ENCODE measurements at places on chromosomes 6 and 20.

DNA sequence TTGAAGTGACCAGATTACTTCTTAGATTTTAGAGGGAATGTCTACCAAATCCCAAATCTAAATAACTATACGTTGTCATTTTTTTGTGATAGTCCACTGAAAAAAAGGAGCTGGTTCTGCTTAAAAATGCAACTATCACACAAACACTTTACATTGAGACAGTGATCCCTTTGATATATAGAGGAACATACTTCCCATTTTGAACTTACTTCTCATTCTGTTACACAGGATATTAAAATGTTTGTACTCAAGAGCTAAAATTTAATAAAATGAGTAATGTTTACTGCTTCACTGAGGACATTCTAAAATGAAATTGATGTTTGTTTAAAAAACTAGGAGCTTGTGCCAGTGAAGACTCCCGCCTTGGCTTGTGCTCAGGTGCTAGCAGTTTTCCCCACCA is 174.1 kb downstream of the CARMIL1 start:
- H3K4me3 ChIP-seq = no peak overlapping the region
- H3K27me3 ChIP-seq = no peaks in the 10 kb centered on the region
- H3K27ac ChIP-seq = no peak overlapping the region

DNA sequence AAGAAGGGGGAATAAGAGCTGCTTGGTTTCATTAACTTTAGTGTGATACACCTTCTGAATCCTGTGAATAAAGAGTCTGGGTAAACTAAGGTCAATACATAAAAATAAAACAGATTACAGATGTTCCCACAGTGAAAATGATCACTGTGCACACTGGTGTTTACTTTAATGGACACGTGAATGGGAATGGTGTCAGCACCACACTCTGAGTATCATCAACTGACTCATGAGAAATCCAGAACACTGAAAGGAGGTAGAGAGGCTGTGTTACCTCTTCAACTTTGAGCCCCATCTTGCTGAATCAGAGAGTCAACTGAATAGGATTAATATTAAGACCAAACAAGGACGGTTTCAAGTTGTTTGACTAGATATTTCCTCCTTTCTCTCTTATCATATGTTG is 75.0 kb downstream of the ELOVL4 start:
- no peaks in the 10 kb centered on the region for H3K36me3 ChIP-seq
- no peak overlapping the region for H3K27ac ChIP-seq
- no peak overlapping the region for H3K4me3 ChIP-seq
- H3K27me3 ChIP-seq = no peaks in the 10 kb centered on the region

DNA sequence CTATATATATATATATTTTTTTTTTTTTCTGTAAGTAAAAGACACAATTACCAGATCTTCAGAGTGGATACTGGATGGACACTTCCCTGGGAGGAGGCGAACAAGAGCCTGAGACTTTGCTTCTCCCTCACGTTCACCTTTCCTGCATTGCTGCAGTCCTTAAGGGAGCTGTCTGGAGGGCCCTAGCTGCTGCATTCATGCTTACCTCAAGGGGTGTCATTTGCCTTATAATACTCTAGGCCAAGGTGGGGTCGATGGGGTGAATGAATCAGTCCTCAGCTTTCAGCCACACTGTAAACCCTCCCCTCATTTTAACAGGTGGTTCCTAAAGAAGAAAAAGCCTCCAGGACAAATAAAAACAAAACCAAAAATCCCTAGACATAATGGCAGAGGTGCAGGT is 34.8 kb upstream of the CD83 start:
- no peak overlapping the region for H3K27ac ChIP-seq
- H3K27me3 ChIP-seq = no peaks in the 10 kb centered on the region
- no peaks in the 10 kb centered on the region for H3K36me3 ChIP-seq
- no peaks in the 10 kb centered on the region for H3K4me1 ChIP-seq
- DNase-seq = no peak

GRCh38 chr6:14046476-14047068 is 71.0 kb upstream of the CD83 start:
- no peak overlapping the region for H3K27ac ChIP-seq
- H3K36me3 ChIP-seq = no peaks in the 10 kb centered on the region
- peaks cover 8% of the 10 kb centered on the region for H3K27me3 ChIP-seq
- no peak overlapping the region for H3K4me3 ChIP-seq
- DNase-seq = no peak
- H3K4me1 ChIP-seq = no peaks in the 10 kb centered on the region

GRCh38 chr6:148021699-148022098 is 320.9 kb upstream of the SASH1 start:
- DNase-seq = peak; percentile 68
- H3K4me3 ChIP-seq = no peak overlapping the region
- no peak overlapping the region for H3K27ac ChIP-seq
- no peaks in the 10 kb centered on the region for H3K36me3 ChIP-seq
- peaks cover 12% of the 10 kb centered on the region for H3K4me1 ChIP-seq

GRCh38 chr20:17808357-17808756 is 108.6 kb downstream of the BANF2 start:
- H3K4me3 ChIP-seq = no peak overlapping the region
- H3K27ac ChIP-seq = peak overlapping the region; percentile 22
- H3K4me1 ChIP-seq = peaks cover 39% of the 10 kb centered on the region
- DNase-seq = peak; percentile 66
- H3K36me3 ChIP-seq = no peaks in the 10 kb centered on the region
- H3K27me3 ChIP-seq = no peaks in the 10 kb centered on the region

- no peak for DNase-seq
- no peaks in the 10 kb centered on the region for H3K36me3 ChIP-seq
- H3K27ac ChIP-seq = no peak overlapping the region
Observed at GRCh38 chr6:122704066-122704465, 75.5 kb upstream of the FABP7 start.

DNA sequence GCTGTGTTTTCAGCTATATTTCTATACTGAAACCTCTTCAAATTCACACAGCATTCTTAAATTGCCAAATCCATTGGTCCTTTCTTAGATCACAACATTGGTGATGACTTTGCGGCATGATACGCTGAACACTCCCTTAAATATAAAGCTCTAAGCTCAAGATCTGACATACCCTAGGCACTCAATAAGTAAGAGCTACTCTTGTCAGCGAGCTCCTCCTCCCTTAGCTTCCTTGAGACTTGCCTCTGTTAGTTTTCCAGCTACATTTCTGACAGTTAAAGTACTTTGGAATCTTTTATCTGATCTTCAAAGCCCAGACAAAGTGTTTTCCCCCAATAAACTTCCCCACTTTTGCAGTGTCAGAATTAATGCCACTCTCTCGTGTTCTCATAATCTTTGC is 117.0 kb downstream of the HIVEP2 start:
- H3K27me3 ChIP-seq = no peaks in the 10 kb centered on the region
- H3K27ac ChIP-seq = no peak overlapping the region
- DNase-seq = no peak
- H3K4me3 ChIP-seq = no peak overlapping the region

DNA sequence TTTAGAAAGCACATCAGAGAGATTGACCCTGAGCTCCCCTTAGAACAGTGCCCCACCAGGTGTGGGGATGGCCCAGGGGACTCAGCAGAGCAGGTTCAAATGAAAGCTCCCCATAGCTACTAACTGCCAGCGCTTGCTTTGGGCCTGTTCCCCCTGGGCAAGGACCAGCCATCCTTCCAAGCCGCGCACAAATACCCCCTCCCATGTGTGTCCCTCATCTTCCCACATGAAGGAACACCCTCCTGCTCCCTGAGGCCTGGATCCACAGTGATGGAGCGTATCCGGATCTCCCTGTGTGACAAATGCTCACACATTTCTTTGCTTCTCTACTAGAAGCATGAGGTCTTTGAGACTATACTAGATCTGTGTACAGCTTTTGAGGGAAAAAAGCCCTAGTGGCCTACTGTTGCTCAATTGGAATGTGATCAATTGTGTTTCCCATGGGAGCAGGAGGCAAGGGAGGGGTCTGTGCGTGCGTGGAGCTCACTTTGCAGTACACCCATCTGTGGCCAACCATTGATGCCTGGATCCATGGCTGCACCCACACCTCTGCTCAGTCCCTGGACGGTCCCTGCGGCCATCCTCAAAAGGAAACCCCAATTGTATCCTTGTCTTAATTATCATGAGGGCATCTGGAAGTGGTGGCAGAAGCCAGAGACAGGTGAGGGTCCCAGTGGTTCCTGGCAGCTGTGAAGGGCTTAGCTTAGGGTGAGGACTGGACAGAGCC is 1.4 kb upstream of the RAET1G start:
- H3K4me1 ChIP-seq = peaks cover 22% of the 10 kb centered on the region
- peaks cover 17% of the 10 kb centered on the region for H3K27me3 ChIP-seq
- no peak overlapping the region for H3K4me3 ChIP-seq
- DNase-seq = no peak
- no peaks in the 10 kb centered on the region for H3K36me3 ChIP-seq

DNA sequence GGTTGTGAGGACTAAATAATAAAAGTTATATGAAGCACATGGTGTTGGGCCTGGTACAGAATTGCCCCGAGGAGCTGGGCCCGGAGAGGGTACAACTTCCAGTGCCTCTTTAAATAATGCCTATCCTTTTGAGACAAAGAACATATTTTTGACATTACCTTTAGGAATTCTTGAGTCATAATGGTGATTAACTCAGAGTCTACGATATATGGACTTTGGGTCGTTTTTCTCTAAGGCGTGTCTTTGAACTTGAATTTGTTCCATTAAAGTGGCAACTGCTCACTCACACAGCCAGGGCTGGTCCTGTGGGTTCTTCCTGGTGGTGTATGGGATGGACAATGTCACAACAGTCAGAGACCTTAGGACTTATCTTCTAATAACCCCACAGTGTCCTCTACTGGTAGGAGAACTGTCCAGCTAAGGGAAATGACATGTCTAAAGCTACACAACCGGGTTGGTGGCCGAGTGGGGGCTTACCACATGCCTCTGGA is 106.5 kb downstream of the CDC5L start:
- DNase-seq = no peak
- no peak overlapping the region for H3K27ac ChIP-seq
- H3K4me1 ChIP-seq = no peaks in the 10 kb centered on the region
- no peaks in the 10 kb centered on the region for H3K36me3 ChIP-seq
- no peaks in the 10 kb centered on the region for H3K27me3 ChIP-seq
- no peak overlapping the region for H3K4me3 ChIP-seq

DNA sequence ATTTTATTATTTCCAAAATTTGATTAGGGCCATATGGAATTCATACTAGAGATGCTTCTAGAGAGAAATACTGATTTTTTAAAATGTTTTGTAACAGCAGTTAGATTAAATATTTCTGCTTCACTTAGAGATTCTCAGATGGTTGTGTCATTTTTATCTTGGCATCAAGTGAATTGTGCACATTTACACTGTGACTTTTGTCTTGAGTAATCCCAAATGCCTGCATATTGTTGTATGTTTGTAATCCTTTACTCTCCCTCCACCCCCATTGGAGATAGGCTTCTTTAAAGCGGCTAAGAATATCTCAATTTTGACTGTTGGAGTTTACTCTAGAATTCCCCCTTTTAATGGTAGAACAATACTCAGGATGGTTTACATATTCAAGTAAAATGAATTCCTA is 19.0 kb downstream of the STX16 start:
- H3K4me3 ChIP-seq = no peak overlapping the region
- no peak for DNase-seq
- H3K4me1 ChIP-seq = peaks cover 12% of the 10 kb centered on the region

GRCh38 chr6:34865107-34865506 is 22.7 kb downstream of the TAF11 start:
- no peak for DNase-seq
- H3K27me3 ChIP-seq = no peaks in the 10 kb centered on the region
- no peaks in the 10 kb centered on the region for H3K4me1 ChIP-seq
- no peak overlapping the region for H3K4me3 ChIP-seq
- H3K36me3 ChIP-seq = peaks cover 68% of the 10 kb centered on the region

- H3K27me3 ChIP-seq = no peaks in the 10 kb centered on the region
- H3K4me3 ChIP-seq = no peak overlapping the region
- no peaks in the 10 kb centered on the region for H3K36me3 ChIP-seq
- no peak overlapping the region for H3K27ac ChIP-seq
- no peaks in the 10 kb centered on the region for H3K4me1 ChIP-seq
Observed at GRCh38 chr20:53768329-53768728, 174.7 kb upstream of the ZNF217 start.

- H3K4me3 ChIP-seq = peak overlapping the region; percentile 90
- peaks cover 3% of the 10 kb centered on the region for H3K36me3 ChIP-seq
- H3K27me3 ChIP-seq = no peaks in the 10 kb centered on the region
- peak; percentile 76 for DNase-seq
- H3K27ac ChIP-seq = peak overlapping the region; percentile 100
Observed at GRCh38 chr6:63571361-63572043, 778 bp upstream of the LOC128125822 start.

DNA sequence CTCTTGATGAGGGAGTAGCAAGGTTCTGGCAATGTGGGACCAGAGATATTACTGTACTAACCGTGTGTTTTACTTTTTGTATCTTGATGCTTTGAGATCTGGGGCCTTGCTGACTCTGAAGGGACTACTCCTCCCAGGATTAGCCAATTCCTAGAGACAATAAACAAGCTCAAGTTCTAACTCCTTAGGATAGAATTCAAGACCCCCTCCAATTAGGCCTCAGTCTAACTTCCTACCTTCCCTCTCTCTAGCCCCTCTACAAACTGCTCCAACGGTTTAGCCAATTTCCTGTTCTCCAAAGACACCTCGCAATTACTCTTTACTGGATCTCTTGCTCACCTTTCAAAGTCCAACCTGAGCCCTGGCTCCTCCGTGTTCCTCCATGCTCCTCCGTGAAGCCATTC is 158.7 kb upstream of the JARID2 start:
- H3K27ac ChIP-seq = no peak overlapping the region
- no peaks in the 10 kb centered on the region for H3K4me1 ChIP-seq
- H3K4me3 ChIP-seq = no peak overlapping the region

DNA sequence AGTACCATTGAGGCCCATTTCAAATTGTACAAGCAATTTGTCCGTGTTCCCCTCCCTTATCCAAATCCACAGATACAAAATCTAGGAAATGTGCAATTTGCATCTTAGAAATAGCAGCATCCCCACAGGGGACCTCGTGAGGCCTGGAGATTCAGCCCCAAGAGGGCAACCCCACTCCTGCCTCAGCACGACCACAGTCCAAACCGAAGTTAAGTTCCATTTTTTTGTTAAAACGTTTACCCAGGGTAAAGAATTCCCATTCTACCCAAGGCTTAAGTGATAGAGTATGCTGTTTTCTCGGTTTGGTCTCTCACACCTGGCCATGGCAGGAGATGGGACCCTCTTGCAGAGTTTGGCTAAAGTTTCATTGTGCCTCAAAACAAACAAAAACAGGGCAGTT is 41.2 kb downstream of the PLCG1 start:
- H3K36me3 ChIP-seq = peaks cover 52% of the 10 kb centered on the region
- no peaks in the 10 kb centered on the region for H3K27me3 ChIP-seq
- H3K4me3 ChIP-seq = no peak overlapping the region
- H3K27ac ChIP-seq = peak overlapping the region; percentile 25

- no peaks in the 10 kb centered on the region for H3K4me1 ChIP-seq
- H3K27ac ChIP-seq = no peak overlapping the region
- no peak overlapping the region for H3K4me3 ChIP-seq
- H3K36me3 ChIP-seq = no peaks in the 10 kb centered on the region
Observed at GRCh38 chr20:21031666-21032065, 74.5 kb downstream of the LINC00237 start.

Data from lower lobe of right lung (tissue), 2 donors.